Activated naive CD4-positive, alpha-beta T cell (primary cell): ENCODE measurements at places on chromosomes 6 and 20.

DNA sequence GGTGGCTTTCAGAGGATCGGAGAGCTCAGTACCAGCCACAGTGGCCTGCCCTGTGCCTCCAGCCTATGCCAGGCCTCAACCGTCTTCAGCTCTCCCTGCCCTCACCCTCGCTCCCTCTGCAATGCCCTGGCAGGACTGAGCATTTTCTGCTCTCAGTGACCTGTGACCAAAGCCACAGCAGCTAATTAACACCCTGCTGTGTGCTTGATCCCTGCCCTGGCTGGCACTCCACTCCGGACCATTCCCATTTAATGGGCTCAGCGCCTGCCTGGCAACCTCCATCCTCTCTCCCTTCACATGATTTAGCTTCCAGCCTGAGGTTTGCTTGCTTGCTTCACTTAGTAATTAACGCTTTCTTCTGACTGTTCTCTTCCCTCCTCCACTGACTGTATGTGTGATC lies 287.5 kb downstream of the LRFN2 start:
- no peak for DNase-seq

- no peak for DNase-seq
Measured at GRCh38 chr6:87766211-87766610, 64.2 kb upstream of the AKIRIN2 start.

GRCh38 chr20:20060234-20060998 lies 8.1 kb downstream of the CFAP61 start:
- DNase-seq, result no peak

DNA sequence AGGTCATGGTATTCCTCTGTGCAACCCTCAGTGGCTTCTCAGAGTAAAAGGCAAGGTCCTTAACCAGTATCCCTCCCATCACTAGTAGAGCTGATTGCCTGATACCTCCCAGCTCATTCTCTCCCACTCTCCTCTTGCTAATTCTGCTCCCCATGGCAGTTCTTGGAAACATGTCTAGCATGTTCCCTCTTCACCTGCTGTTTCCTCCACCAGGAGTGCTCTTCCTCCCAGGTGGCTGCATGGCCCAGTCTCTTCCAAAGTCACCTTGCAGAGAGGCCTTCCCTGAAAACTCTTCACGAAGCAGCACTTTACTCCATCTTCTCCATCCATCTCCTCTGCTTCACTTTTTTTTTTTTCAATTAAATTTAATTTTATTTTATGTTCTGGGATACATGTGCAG lies 36.2 kb upstream of the OLIG3 start:
- no peak for DNase-seq

GRCh38 chr6:89941763-89942497 lies 47.7 kb downstream of the GJA10 start:
- DNase-seq, result no peak

DNA sequence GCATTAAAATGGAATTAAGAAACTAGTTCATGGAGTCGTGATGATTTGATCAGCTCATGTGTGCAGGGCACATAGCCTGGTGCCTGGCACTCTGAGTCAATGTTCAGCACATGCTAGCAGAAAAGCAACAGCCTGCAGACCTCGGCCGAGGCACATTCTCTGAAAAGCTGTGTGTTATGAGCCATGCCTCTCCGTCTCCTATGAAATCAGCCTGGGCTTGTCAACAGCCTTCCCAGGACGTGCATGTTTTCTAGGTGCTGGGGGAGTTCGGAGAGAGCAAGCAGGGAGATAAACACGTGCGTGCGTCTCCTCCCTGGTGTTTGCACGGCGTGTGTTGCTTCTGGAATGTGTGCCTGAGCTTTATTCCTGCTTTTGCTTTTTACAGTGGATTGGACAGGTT lies 207.8 kb upstream of the KCNG1 start:
- no peak for DNase-seq
